ENCODE measurements at places on chromosomes 2 and 18.

DNA sequence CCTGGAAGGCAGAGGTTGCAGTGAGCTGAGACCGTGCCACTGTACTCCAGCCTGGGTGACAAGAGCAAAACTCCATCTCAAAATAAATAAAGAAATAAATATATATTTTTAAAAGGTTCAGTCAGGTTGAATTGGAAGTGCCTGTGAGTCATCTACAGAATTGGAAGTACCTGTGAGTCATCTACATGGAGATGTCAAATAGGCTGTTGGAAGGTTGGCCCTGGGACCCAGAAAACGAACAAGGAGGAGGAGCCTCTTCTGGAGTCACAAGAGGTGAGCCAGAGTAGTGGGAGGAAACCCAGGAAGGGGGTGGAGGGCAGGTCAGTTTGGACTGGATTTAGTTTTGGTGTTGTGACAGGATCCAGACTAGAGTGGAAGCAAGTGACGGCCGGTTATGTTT is 15.2 kb upstream of the SCYGR1 start:
- no peak for DNase-seq

- no peak for DNase-seq
These were observed 65.9 kb upstream of the STPG4 start for GRCh38 chr2:47221039-47221438.

GRCh38 chr2:236345081-236345714 is 81.0 kb upstream of the ASB18 start:
- no peak for DNase-seq

- no peak for DNase-seq
These were observed 365.2 kb downstream of the FBXO15 start for GRCh38 chr18:73782405-73782804.

- peak; percentile 53 for DNase-seq
These were observed 81.6 kb downstream of the TWIST2 start for GRCh38 chr2:238929242-238930081.

DNA sequence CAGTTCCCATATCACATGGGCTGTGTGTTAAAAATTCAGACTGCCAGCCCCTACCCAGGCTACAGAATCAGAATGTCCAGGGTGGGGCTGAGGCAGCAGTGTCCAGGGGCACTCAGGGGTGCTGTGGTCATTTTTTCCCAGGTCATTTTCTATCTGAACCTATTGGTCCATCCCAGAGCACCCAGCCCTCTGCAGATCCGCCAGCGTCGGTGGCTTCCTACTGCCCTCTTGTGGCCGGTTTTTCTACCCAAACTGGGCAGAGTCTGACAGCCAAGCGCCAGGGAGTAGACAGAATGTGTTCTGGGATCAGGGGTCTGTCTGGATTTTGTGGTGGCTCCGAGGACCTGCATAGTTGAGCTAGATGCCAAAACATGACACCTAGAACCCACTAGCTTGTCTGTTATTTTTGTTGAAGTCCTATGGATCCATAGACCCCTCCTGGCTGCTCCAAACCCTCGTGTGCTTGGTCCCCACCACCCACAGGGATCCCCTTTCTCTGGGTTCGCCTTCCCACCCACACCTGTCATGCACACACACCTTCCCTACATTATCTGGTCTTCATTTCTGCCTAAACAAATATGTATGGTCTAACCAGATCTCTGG is 34.1 kb upstream of the RMDN2 start:
- DNase-seq: peak; percentile 87

DNA sequence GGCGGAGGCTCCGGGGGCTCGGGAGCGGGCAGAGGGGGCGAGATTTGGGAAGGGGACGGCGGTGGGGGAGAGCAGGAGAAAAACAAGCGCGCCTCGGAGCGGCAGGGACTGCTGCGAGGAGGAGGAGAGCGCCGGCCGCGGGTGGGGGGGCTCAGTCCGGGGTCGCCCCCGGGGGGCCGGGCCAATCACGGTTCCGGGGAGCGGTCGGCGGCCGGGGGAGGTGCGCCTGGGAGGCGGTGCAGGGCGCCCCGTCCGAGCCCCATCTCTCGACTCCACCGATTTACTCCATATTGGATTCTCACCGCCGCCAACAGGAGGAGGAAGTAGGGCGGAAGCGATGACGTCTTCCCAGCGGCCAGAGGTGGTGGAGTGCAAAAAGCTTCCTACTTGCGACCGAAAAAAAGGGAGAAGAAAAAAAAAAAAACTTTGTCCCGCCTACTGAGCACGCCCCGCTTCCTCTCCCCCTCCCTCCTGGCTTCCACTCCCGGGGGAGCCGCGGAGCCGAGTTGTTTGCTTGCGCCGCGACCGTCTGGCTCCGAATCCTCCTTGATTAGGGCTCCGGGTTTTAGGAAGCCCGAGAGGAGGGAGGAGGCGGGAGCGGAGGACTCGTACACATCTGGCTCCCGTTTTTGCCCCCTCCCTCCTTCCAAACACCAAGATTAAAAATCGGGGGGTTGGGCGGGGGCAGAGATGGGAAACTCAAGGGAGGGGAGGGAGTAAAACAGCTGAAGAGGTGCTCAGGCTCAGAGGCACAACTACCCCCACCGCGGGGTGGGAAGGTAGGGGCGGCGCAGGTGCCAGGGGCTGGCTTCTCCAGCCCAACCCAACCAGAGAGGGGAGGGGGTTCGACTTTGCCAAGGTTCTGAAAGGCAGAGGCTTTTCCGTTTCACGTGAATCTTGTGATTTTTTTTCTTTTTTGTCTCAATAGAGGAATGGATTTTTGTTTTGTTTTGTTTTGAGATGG is at the start of gene SPRED2:
TSS of gene SPRED2 (minus strand) at position 373 of the 964 bp plus-strand sequence. CDS start 612 bp downstream, outside the sequence.
- DNase-seq: peak; percentile 86

DNA sequence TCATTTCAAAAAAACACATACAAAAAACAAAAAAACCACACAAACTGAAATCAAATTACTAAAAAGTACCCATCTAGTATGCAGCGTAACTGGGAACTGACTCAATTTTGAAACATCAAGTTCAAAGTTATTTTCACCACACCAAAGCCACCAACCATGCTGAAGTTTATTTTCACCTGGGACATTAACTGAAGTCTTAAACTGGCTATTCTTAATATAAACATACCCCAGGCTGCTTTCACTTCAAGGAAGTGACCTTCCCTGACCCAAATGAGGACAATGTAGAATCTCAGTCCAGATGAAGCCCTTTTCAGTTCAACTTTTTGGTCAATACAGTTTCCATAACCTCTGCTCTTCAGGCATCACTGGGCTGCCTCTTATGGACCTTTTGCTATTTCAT is 84.6 kb downstream of the PIGN start:
- no peak for DNase-seq

GRCh38 chr2:197216361-197216979 is 94.1 kb downstream of the ANKRD44 start:
- DNase-seq: no peak

DNA sequence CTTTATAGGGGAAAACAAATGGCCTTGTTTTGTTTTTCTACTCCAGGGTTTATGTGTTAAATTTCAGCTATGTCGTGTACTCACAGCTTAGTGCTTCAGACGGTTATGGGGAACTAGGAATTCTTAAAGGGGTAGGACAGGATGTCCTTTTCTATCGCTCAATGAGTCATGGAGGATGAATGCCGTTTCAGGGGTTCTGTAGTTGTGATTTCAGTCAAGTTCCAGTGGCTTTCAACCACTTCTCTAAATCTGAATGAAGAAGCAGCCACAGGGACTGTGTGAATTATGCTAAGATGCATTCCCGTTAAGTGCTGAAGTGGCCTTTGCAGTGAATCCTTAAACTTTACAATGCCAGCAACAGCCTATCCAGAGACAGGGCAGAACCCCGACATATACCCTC is 1231.7 kb upstream of the ZEB2 start:
- DNase-seq: no peak
